ENCODE measurements at places on chromosomes 1 and 21. TPM values are rescaled to one million over a fixed set of nuclear protein-coding genes. Genes with fewer than 3 reads are reported as not detected.

Gene AKR7A3
- total RNA-seq = 0.83 TPM

Gene DISP3
- total RNA-seq = 0.60 TPM

Gene LAX1
- total RNA-seq = 26.3 TPM

Gene C1orf185
- total RNA-seq = not detected

- no peaks in the 10 kb centered on the region for H3K27me3 ChIP-seq
- H3K4me1 ChIP-seq = no peaks in the 10 kb centered on the region
- no peak overlapping the region for H3K27ac ChIP-seq
- no peak for DNase-seq
- H3K36me3 ChIP-seq = no peaks in the 10 kb centered on the region
Measured at GRCh38 chr21:21662776-21663175, 664.6 kb downstream of the NCAM2 start.

DNA sequence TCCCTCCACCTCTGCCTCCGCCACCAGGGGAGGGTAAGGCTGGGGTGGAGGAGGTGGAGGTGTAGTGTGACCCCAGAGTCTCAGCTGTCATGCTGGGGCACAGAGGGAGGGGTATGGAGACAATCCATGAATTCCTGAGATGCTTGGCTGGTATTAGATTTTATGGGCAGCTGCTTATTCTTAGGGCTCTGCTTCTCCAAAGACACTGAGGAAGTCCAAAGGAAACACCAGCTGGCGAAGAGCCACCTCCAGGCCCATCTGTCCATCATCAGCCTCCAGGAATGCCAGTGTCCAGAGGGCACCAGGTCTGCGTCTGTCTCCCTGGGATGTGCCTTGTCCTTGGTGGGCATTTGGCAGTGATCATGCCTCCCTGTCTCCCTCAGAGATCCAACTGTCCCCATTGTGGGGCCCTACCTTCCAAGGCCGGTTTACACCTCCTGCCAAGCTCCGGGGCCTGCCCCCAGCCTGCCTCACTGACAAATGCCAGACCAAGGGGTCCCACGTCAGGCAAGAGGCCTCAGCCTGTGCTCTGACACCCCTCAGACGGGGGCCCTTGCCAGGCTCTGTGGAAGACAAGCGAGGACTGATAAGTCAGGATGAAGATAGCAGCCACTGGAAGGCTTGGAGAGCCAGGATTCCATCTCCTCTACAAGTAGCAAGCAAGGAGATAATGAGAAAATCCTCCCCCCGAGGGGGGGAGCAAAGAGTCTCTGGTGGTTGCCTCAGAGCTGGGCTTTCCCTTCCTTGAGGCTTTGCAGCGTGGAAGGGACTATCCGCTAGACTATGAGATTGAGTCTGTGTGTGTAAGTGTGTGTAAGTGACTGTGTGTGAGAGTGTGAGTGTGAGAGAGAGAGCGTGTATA lies 1.6 kb downstream of the TNNI1 start:
- no peaks in the 10 kb centered on the region for H3K36me3 ChIP-seq
- no peak overlapping the region for H3K27ac ChIP-seq
- H3K4me1 ChIP-seq = no peaks in the 10 kb centered on the region
- H3K4me3 ChIP-seq = no peak overlapping the region

- no peak for DNase-seq
- H3K27me3 ChIP-seq = no peaks in the 10 kb centered on the region
- H3K36me3 ChIP-seq = peaks cover 13% of the 10 kb centered on the region
- H3K27ac ChIP-seq = peak overlapping the region; percentile 28
- no peak overlapping the region for H3K4me3 ChIP-seq
Measured at GRCh38 chr1:22112554-22112953, 30.3 kb downstream of the WNT4 start.

DNA sequence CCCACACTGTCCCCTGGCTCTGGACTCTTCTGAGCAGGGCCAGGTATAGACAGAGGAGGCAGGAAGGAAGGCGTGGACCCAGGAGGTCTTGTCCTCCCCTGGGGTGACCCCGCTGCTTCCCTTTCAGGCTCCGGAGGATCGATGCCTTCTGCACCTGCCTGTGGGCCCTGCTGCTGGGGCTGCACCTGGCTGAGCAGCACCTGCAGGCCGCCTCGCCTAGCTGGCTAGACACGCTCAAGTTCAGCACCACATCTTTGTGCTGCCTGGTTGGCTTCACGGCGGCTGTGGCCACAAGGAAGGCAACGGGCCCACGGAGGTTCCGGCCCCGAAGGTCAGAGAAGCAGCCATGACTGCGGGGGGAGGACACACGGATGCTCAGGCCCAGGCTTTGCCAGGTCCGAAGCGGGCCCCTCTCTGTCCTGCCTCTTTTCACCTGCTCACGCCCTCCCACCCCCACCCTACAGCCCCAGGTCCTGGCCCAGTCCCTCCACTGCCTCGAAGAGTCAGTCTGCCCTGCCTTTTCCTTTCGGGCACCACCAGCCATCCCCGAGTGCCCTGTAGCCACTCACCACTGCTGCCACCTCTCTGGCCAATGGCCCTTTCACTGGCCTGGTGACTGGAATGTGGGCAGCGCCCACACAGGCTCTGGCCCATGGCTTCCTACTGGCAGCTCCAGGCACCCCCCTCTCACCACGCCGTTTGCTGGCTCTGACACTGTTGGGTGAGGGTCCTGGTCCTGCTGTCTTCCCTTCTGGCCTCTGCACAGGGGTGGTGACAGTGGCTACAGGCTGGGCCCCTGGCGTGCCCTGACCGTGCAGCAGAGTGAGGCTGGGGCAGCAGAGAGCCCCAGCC lies 13.5 kb downstream of the TMEM201 start:
- H3K4me3 ChIP-seq = no peak overlapping the region
- H3K36me3 ChIP-seq = no peaks in the 10 kb centered on the region
- no peak for DNase-seq
- no peak overlapping the region for H3K27ac ChIP-seq

GRCh38 chr1:88204111-88204510 lies 480.0 kb upstream of the PKN2 start:
- H3K36me3 ChIP-seq = no peaks in the 10 kb centered on the region
- no peak overlapping the region for H3K4me3 ChIP-seq
- no peaks in the 10 kb centered on the region for H3K4me1 ChIP-seq
- no peak overlapping the region for H3K27ac ChIP-seq

GRCh38 chr1:163544441-163544840 lies 222.7 kb downstream of the NUF2 start:
- no peaks in the 10 kb centered on the region for H3K4me1 ChIP-seq
- no peak for DNase-seq
- H3K4me3 ChIP-seq = no peak overlapping the region
- no peaks in the 10 kb centered on the region for H3K36me3 ChIP-seq
- no peaks in the 10 kb centered on the region for H3K27me3 ChIP-seq
- H3K27ac ChIP-seq = no peak overlapping the region

GRCh38 chr1:12475101-12475500 lies 142.9 kb downstream of the DHRS3 start:
- peak overlapping the region; percentile 47 for H3K4me3 ChIP-seq
- H3K36me3 ChIP-seq = peaks cover 16% of the 10 kb centered on the region
- H3K27me3 ChIP-seq = no peaks in the 10 kb centered on the region
- H3K27ac ChIP-seq = peak overlapping the region; percentile 81
- H3K4me1 ChIP-seq = peaks cover 88% of the 10 kb centered on the region

DNA sequence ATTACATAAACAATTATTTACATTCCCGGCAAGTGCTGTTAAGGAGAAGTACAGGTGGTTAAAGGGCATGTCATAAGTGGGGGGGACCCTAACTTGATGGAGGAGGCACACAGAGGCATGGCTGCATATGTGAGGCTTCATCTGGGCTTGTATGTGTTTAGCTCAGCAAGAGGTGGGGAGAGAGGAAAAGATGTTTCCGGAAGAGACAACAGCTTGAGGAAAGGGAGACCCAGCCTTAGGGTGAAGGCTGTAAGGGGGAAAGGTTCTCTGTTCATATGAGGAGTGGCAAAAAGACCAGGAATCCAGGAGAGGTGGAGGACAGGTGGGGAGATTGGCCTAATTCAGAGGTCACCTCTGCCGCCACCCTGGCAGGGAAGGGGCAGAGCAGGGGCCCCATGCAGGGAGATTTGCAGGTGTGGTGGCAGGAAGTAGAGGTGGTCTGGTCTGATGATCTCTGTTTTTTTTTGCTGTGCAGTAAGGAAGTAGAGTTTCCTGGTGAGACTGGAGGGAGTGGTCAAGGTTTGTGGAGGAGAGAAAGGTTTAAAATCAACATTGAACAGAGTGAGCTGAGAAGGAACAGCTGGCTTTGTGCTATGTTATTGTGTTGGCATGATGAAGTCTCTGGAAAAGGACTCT lies 9.0 kb downstream of the TRAF5 start:
- H3K4me3 ChIP-seq = peak overlapping the region; percentile 77
- peak; percentile 59 for DNase-seq
- H3K36me3 ChIP-seq = peaks cover 28% of the 10 kb centered on the region
- H3K27ac ChIP-seq = peak overlapping the region; percentile 91
- peaks cover 70% of the 10 kb centered on the region for H3K4me1 ChIP-seq

- H3K27ac ChIP-seq = no peak overlapping the region
- DNase-seq = peak; percentile 15
- no peak overlapping the region for H3K4me3 ChIP-seq
- H3K27me3 ChIP-seq = no peaks in the 10 kb centered on the region
Measured at GRCh38 chr21:45386728-45387371, 18.1 kb upstream of the COL18A1 start.

GRCh38 chr21:15932726-15933125 lies 202.9 kb downstream of the USP25 start:
- H3K27me3 ChIP-seq = no peaks in the 10 kb centered on the region
- H3K4me1 ChIP-seq = no peaks in the 10 kb centered on the region
- H3K36me3 ChIP-seq = no peaks in the 10 kb centered on the region
- DNase-seq = no peak
- no peak overlapping the region for H3K4me3 ChIP-seq

DNA sequence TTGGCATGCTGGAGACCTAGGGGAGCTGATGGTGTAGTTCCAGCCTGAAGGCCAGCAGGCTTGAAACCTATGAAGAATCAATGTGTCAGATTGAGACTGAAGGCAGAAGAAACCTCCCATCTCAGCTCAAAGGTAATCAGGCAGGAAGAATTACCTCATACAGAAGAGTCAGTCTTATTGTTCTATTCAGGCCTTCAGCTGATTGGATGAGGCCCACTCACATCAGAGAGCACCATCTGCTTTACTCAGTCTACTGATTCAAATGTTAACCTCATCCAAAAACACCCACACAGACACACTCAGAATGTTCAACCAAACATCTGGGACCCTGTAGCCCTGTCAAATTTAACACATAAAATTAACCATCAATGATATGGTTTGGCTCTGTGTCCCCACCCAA lies 13.7 kb upstream of the CCN1 start:
- H3K4me1 ChIP-seq = no peaks in the 10 kb centered on the region
- H3K27ac ChIP-seq = no peak overlapping the region
- H3K27me3 ChIP-seq = peaks cover 22% of the 10 kb centered on the region

- H3K27me3 ChIP-seq = no peaks in the 10 kb centered on the region
- H3K4me1 ChIP-seq = peaks cover 45% of the 10 kb centered on the region
- H3K27ac ChIP-seq = peak overlapping the region; percentile 79
- no peak overlapping the region for H3K4me3 ChIP-seq
- no peak for DNase-seq
Measured at GRCh38 chr1:54460861-54461387, 54.7 kb upstream of the SSBP3 start.

DNA sequence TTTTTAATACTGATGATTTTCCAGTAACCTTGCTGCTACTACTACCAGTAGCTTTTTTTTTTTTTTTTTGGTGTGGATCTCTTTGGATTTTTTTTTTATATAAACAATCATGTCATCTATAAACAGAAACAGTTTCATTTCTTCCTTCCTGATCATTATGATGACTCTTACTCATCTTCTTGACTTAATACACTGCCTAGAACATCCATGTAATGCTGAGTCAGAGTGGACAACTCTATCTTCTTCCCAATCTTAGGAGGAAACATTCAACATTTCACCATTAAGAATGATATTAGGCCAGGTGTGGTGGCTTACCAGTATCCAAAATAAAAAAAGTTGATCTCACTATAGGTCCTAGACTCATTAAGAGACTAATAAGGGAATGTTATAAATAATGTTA lies 69.1 kb downstream of the RUSC1 start:
- no peak overlapping the region for H3K27ac ChIP-seq
- no peaks in the 10 kb centered on the region for H3K4me1 ChIP-seq
- H3K36me3 ChIP-seq = peaks cover 56% of the 10 kb centered on the region
- H3K4me3 ChIP-seq = no peak overlapping the region

DNA sequence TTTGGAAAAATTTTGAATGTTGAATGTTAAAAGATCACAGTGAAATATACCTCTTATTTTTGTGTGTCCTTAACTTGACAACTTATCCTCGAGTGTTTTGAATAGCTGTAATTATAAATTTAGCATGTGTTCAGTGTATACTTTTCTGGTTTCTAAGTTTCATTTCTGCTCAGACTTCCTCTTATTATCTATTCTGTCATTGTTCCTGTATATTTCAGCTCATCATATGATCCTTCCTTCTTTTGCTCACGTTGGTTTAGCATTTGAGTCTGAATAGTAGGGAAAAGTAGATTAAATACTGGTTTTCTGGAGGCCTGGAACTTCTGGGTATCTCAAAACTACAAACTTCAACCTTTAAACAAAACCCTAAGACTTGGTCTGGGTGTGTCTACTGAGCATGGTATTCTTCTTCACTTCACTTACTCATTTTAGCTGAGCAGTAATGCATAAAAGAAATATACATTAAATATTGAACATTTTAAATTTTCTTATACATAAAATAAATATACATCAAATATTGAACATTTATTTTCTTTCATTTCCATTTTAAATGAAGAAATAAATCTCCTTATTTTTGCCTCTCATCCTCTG lies 3.3 kb upstream of the ATP6V1G3 start:
- peak overlapping the region; percentile 56 for H3K4me3 ChIP-seq
- peaks cover 20% of the 10 kb centered on the region for H3K36me3 ChIP-seq
- H3K4me1 ChIP-seq = peaks cover 39% of the 10 kb centered on the region
